ENCODE measurements at places on chromosomes 7 and 10.

DNA sequence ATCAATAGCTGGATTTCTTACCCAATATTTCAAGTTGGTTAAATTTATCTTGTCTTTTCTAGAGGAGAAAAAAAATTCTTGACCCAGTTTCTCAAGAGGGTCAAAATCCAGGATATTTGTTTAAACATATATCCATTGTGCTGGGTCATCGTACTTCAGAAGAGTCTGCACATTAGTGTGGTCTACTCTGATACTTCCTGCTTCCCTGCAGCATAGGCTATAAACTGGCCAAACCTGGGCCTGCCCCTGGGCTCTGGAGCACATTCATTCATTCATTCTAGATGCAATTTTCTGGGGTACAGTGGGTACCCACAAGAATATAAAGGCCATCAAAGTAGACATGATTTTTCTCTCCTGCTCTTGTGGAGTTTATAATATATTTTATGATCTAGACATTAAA is 142.1 kb upstream of the WNT16 start:
- DNase-seq = no peak

DNA sequence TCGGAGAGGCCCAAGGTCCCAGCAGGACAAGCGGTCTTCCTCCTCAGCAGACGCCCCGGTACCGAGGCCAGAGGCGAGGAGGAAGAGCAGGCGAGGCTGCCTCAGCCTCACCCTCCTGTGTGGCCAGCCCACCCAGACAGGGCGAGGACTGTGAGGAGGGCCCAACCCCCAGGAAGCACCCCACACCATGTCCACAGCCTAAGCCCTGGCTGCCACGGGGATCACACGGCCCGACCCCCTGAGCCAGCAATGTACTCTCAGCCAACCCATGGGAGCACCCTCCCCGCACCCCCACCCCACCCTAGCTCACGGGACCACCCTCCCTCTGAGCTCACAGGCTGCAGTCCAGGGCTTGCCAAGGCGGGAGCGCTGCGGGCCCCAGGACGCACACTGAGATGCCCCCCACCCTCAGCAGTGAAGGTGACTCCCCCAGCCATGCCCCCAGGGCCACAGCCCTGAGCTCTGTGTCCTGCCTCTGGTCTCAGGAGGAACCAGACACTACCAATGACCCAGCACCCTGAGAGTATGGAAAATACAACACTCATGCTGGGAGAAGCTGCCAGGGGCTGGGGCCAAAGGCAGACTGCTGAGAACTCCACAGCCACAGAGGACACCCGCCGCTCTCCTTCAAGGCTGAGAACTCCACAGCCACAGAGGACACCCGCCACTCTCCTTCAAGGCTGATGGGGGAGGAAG is 93.6 kb downstream of the MAD1L1 start:
- DNase-seq = no peak

DNA sequence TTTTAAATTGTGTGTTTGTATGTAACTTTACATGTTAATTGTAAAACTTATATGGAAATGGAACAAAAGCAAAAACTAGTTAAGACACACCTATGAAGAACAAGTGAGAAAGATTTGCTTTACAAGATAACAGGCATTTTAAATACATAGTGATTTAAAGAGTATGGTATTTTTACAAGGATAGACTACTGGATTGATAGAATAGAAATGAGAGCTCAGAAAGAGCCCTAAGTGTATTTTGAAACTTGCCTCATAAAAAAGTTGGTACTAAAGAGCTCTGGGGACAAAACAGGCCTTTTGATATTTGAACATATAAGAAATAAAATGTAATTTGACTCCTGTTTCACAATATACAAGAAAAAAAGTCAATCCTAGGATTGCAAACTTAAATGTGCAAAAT is 928.4 kb downstream of the REEP3 start:
- DNase-seq = no peak

GRCh38 chr10:125205431-125205830 is 45.1 kb upstream of the CTBP2 start:
- no peak for DNase-seq

GRCh38 chr10:101752241-101752640 is 23.7 kb downstream of the FGF8 start:
- DNase-seq = no peak

- no peak for DNase-seq
Measured at GRCh38 chr7:1481300-1481699, 22.0 kb upstream of the MICALL2 start.

GRCh38 chr7:138024343-138024691 is 22.4 kb upstream of the CREB3L2 start:
- no peak for DNase-seq

DNA sequence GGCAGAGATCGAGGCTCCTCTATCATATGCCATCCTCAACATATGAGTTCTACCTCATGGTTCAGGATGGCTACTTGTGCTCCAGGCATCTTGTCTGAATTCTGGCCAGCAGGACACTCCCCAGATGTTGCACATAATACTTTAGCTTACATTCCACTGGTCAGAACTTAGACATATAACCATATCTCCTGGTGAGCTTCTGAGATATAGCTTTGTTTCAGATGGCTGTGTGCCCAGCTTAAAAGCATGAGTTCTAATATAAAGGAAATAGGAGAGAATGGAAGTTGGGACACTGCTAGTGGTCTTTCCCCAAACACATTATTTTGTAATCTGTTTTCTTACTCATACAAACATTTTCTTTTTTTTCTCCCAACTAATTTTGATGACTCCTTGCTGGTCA is 50.8 kb upstream of the IFRD1 start:
- no peak for DNase-seq

DNA sequence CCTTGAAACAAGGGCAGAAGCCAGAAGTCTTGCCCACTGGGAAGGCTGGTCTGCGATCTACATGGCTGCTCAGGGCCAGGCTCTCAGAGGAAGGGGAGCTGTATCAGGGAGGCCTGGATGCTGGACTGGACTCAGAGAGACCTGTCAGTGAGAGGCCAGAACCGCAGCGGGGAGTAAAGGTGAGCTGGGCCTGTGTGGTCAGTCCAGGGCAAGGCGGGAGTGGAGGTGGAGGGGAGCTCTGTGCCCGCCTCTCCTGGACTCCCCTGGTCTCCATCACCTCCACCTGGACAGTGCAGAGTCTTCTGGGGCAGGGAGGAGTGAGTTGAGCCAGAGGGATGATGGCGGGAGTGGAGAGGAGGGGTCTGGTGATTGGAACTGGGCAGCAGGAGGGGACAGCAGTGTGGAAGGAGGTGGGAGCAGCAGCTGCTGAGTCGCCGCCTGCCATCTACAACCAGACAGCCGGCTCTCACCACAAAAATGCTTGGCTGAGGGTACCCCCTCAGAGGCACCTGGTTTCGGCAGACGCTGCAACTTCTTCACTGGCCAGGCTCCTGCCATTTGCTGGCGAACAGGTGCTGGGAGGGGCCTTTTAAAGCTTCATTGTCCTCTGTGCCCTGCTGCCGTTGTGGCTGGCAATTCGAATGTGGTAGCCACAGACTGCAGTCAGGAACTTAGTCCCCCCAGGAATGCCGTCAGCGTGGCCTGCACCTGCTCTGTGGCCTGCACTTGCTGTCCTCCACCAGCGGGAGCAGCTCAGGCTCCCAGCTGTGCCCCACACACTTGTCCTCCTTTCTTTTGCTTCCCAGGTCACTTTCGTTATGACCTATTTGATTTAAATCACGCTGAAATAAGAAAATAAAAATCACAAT is 3.5 kb downstream of the RASSF4 start:
- no peak for DNase-seq

DNA sequence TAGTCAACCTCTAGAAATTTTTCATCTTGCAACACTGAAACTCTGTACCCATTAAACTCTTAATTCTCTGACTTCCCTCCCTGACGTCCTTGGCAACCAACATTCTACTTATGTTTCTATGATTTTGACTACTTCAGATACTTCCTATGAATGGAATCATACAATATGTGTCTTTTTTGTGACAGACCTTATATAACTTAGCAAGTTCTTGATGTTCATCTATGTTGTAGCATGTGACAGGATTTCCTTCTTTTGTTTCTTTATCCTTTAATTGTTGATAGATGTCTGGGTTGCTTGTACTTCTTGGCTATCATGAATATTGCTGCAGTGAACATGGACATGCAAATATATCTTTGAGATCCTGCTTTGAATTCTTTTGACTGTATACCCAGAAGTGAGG is 240.8 kb downstream of the ADK start:
- DNase-seq = no peak

DNA sequence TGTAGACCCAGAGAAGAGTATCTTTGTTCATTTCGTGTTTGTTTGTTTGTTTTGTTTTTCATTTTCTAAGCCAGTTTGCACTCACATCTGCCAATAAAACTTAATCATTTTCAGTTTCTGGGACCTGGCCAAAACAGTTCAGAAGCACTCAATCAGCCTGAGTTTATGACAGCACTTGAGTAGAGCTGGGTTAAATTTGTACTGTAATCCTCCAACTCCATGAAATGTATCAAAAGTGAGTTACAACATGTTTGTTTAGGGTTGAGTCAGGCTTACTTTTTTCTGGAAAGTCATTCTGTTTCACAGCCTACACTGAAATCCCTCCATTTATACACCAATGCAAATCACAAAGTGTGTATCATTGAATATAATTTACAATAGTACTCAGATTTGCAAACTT is 91.9 kb downstream of the ZWINT start:
- no peak for DNase-seq

- DNase-seq = no peak
Measured at GRCh38 chr7:124106575-124106974, 73.7 kb upstream of the TMEM229A start.

DNA sequence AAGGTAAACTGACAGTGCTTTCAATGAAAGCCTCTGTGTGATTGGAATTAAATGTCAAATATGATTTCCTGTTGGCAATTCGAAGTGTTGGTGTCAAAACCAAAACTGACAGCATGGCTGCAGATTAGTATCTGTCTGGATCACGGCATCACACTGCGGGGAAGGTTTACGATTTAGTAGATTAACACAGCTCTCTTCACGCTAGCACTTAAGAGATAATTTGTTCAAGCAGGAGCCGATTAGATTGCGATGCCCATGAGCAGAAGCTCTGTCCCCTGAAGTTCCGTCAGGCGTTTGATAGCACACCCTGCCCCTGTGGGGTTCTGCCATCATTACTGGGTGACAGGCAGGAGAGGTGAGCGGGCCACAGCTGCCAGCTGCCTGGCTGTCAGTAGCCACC is 279.5 kb upstream of the AUTS2 start:
- DNase-seq = no peak

DNA sequence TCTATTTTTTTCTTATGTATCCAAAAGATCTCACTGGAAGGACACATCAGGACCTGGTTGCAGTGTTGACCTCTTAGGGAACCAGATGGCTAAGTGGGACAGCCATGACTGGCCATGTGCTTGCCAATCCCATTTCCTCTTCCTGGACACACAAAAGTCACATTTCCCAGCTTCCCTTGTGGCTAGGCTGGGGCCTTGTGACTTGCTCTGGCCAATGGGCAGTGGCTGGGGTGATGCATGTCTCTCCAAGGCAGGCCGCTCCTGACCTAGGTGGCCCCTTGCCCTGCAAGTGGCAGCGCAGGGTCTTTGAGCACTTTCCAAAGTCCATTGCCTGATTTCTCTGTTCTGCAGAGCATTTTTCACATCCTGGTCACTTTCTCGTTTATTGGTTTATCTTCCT is 41.7 kb upstream of the HSPA12A start:
- DNase-seq = no peak

DNA sequence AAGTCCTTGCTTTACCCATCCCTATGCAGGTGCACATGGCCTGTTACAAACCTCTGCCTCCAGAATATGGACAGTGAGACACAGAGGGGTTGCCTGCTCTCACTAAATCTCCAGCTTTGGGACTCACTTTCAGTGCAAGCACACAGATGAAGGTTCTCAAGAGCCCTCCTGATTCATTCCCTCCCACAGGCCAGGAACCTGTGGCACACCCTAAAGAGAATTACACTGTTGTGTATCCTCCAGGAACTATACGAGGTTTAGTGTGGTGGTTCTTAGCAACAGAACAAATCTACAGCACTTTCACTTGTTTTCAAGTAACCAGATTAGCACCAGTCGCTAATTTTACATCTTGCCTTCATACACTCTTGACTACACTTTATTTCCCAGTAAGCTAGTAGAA is 192.3 kb downstream of the PLXNA4 start:
- DNase-seq = no peak

DNA sequence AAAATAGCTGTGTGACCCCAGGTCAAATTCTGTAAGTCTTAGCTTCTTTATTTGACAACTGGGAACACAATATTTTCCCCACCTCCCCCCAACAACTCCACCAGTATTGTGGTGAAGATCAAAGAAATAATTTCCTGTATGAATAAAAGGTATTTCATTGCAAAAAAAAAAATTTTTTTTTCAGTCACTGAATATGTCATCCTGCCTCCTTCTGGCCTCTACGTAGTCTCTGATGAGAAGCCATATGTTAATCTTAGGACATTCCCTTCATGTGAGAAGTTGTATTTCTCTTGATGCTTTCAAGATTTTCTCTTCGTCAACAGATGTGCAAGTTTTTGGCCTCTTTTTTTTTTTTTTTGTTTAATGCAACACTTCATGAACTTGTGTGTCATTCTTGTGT is 33.0 kb downstream of the ZNF33A start:
- no peak for DNase-seq

DNA sequence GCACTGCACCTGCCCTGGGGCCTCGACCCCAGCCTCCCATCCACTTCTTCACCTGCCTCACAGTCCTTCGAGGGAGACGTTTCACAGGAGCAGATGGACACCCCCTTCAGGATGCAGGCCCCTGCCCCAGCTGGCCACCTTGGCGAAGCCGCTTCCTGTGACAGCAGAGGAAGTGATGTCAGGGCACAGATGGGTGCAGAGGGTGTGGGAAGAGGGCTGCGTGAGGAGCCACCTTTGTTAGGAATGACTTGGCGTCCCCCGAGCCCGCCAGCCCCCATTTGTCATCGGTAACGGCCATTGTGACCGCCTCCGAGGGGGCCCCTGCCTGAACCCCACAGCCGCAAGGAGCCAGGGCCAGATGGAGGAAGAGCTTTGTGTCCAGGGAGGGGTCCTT is 47.4 kb upstream of the SLC29A3 start:
- DNase-seq = no peak

DNA sequence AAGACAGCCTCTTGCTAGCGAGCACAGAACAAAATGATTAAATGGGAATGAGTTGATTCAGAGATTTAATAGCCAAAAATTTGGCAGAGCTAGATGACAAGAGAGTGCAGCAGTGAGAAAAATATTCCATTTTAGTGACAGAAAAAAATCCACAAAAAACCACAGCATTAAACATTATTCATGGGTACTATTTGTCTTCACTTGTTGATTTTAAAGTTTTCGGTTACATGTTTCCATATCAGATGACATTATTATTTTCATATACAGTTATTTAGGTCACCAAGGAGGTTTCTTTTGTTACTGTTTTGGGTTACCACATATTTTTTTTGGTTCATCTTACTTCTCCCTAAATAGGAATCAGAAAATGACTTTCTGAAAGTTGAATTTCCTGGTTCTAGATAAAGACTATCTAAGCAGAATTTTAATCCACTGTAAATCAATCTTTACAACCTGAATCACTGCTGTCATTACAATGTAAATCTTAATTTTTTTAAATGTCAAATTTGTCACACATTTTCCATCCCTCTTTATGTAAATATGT is 87.9 kb downstream of the SVIL start:
- DNase-seq = no peak

DNA sequence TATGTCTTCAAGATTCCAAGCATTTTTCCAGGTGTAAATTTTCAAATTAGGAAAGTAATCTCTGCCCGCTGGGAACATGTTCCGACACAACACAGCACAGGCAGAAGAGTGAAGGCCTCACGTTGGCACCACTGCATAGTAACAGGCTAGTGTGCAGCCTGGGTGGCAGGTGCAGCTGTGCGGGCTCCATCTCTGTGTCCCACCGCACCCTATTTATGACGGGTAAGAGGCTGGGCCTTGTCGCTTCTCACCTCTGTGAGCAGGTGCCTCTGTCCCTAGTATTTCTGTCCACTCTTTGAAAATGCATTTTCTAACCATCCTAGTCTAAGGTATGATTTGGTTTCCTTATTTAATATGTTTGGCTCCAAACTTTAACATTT is 24.1 kb downstream of the VIPR2 start:
- no peak for DNase-seq

Data from amygdala (tissue), 56 donors.